ENCODE measurements at places on chromosomes 11 and 22. TPM values are rescaled to one million over a fixed set of nuclear protein-coding genes. Genes with fewer than 3 reads are reported as not detected.

OR10V1 gene
- not detected for total RNA-seq

PHOX2A gene
- not detected for total RNA-seq

SEPTIN5 gene
- 0.38 TPM for total RNA-seq

TRPT1 gene
- 28.3 TPM for total RNA-seq

ISX gene
- total RNA-seq: not detected

ANKK1 gene
- 0.57 TPM for total RNA-seq

CD6 gene
- 233 TPM for total RNA-seq

LARGE2 gene
- total RNA-seq: 3.2 TPM

RTN4R gene
- 2.7 TPM for total RNA-seq

ZNF280B gene
- 3.0 TPM for total RNA-seq

VSIG10L2 gene
- total RNA-seq: not detected

HEPHL1 gene
- total RNA-seq: not detected

SPINDOC gene
- 38.7 TPM for total RNA-seq

DNA sequence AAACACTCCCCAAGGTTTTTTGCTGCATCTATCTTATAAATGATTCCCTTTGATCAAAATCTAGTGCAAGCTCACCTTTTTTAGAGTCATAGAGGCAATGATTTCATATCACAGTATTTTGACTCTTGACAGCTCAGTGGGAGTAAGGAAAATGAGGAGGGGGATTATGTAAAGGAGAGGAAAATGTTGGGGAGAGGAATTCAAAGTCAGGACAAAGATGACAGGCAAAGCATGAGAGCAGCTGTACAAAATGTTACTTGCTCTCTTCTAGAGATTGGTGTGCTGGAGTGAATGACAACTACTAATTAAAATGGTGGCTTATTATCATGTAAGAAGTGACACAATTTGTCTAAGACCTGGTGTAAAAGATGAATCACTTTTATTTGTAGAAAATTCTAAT lies 644.6 kb upstream of the CHORDC1 start:
- DNase-seq: no peak

- DNase-seq: no peak
Observed at GRCh38 chr11:118521892-118522311, 5.4 kb upstream of the TTC36 start.

DNA sequence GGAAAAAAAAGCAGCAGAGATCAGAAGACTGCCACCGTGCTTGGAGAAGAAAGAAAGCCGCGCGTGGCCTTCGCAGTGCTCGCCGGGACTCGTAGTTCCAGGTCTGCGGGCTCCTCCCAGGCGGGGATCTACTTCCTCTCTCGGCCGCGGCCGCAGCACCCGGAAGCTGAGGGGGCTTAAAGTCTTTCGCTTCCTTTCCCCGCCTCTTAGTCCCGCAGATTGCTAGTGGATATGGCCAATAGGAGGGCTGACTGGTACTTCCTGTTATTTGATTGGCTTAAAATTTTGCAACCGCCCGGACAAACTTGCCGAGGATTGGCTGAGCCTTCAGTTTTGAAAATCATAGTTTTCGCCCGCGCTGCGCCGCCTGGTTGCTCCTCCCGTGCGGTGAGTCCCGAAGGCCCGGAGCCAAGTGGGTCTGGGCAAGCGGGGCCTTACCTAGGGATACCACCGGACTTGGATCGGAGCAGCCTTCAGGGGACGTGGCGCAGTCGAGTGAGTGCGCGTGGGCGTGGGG lies at the start of gene INCENP:
INCENP (plus strand) TSS at position 343 of the 517 bp plus-strand sequence. CDS start 4,151 bp downstream, outside the sequence.
- DNase-seq: peak; percentile 97

GRCh38 chr22:38569181-38569971 lies 607 bp downstream of the DMC1 start:
- DNase-seq: no peak

GRCh38 chr11:117097389-117098268 lies 599 bp downstream of the SIK3 start:
- DNase-seq: peak; percentile 38

GRCh38 chr22:26023104-26023775 lies 146.0 kb upstream of the SEZ6L start:
- no peak for DNase-seq

- no peak for DNase-seq
Observed at GRCh38 chr11:86574493-86575207, 97.8 kb downstream of the ME3 start.

DNA sequence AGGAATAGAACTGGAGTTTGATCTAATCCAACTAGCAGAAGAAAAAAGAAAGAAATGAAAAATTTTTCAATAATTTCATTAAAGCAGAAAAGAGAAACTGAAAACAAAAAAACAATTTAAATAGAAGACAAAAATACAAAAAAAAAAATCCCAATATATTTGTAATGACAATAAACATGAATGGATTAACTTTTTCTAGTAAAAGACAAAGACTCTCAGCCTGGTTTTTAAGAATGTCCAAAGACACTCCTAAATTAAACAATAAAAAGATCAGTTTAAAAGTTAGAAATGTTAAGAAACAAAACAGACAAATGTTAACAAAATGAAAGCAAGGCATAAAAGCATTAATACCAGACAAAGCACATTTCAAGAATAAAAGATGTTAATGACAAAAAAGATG lies 50.3 kb upstream of the ME3 start:
- DNase-seq: no peak

- no peak for DNase-seq
Observed at GRCh38 chr22:24685531-24686190, 82.7 kb downstream of the GGT1 start.

DNA sequence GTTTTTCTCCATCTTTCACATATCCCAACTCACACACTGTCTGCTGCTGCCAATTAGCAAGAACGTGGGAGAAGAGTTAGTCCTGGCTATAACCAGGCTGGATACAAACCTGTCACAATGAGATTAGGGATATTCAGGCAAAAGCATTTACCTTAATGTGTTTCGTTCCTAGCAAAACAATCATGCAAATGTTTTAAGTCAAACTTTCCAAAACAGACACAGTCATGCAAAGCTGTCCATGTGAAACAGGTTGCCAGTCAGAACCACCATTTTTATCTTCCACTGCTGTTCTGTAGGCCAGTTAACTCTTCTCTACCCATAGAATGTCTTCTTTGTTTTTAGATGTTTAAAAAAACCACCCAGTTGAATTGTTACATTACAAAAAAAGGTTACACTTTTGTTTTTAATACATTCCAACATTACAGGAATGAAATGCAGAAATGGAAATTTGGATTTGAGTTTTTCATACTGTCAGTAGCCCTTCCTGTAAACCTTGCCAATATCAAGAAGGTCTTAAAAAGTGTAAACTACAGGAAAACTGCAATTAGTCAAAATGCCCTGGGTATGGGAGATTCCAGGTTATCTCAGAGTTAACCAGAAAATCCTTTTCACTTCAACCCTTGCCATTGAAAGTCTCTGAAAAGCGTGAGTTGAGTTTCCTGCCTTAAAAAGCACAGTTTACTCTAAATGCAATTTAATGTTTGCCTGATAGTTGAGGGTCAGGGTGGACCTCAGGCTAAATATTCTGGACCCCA lies 34.2 kb upstream of the LDLRAD3 start:
- DNase-seq: no peak

DNA sequence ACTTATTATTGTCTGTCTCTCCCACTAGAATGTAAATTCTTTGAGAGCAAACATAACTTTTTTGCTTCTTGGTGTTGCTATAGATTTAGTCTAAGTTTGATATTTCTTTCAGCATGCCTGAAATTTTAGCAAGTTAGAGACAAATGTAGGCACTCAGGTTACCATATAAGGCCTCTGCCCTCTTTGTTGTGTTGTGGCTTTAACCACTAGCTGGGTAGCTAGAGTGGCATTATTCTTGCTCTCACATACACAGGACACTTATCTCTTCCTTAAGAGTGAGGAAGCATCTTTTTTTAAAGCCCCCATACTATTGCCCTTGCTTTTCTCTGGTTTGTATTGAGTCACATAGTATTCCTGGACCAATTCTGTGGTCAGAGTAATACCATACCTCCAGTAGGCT lies 11.2 kb downstream of the ZBED5 start:
- DNase-seq: no peak

DNA sequence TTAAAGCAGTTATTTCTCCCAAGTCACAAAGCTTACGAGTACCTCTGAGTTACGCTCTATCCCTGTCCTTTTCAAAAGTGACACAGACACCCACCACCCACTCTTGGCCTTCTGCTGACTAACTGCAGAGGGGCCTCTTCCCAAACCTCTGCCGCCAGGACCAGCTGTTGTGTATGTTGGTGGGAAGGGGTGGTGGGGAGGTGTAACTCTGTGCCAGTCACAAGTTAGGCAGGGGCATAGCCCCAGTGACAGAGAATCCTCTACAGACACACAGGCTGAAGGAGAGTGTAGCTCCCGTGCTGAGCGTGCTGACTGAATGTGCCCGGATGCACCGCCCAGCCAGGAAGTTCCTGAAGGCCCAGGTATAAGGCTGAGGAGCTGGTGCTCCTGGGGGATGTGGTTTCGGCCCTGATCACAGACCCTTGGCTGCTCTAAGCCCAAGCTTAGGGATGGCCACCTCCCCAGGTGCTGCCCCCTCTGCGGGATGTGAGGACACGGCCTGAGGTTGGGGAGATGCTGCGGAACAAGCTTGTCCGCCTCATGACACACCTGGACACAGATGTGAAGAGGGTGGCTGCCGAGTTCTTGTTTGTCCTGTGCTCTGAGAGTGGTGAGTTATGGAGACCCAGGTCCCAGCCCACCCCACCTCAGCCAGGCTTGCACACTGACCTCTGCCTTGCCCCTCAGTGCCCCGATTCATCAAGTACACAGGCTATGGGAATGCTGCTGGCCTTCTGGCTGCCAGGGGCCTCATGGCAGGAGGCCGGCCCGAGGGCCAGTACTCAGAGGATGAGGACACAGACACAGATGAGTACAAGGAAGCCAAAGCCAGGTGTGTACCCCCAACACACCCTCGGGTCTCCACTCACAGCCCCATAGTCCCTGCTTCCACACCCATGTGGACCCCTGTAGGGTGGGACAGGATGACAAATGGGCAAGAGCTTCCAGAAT lies 4.9 kb downstream of the RIC8A start:
- no peak for DNase-seq

- DNase-seq: no peak
Observed at GRCh38 chr11:78504708-78505107, 70.0 kb downstream of the NARS2 start.

- DNase-seq: no peak
Observed at GRCh38 chr11:95703049-95703448, 86.5 kb downstream of the FAM76B start.

DNA sequence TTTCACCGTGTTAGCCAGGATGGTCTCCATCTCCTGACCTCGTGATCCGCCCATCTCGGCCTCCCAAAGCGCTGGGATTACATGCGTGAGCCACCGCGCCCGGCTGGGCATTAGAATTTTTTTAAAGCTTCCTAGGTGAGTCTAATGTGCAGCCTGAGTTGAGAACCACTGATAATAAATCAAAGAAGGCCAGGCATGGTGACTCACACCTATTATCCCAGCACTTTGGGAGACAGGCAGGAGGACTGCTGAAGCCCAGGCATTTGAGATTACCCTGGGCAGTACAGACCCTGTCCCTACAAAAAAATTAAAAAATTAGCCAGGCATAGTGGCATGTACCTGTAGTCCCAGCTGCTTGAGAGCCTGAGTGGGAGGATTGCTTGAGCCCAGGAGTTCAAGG lies 13.7 kb downstream of the MEI1 start:
- no peak for DNase-seq

DNA sequence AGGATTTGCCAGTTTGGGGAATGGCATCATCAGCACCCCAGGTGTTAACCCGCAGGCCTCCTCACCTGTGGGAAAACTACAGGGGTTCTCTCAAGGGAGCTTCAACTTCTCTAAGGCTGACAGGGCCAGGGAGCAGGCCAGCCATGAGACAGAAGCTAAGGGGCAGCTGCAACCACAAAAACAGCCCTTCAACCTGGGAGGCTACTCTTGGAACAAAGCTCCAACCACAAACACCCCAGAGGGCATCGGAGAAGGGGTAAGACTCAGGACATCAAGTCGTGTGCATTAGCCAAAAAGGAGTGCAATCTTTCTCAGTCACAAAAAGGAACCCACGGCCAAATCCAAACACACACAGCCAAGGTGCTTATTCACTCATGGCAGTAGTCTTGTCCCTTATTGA lies 103.0 kb downstream of the PLEKHA7 start:
- no peak for DNase-seq

DNA sequence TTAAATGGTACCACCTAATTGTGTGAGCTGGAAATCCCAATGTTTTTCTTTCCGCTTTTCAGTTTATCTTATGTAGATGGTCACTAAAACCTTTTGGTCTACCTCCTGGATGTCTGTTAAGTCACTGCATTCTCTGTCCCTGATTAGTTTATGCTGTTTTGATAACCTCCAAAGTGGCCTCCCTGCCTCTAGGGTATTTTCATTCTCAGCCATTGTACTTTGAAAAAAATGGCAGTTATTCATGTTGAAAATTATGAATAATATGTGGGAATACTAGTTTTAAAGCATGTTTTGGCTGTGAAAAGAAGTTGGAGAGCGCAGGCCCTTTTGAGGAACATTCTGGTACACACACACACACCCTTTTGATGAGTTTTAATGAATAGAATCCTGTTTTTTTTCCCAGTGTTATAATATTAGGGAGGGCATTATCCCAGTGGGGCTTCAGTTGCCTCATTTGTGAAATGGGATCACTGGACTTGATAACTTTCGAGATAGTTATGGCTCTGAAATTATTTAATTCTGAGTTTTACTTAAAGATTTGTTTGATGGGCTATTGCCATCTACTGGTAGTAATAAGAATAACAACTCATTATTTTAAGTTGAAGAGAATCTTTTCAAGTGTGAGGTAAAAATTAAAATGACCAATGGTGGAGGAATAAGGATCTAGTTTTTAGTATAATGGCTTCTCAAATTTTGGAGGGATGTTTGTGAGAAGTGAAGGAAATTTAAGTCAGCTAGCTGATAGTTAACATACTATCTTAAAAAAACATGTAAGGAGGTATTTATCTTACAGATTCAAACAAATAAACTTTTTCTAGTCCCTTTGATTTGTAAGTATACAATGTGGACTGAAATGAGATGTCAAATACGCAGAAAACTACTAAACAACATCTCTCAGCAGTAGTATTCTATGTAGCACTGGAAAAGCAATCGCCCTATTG lies 3.9 kb downstream of the FDX1 start:
- no peak for DNase-seq

GRCh38 chr11:37504921-37505320 lies 906.9 kb upstream of the RAG2 start:
- no peak for DNase-seq

DNA sequence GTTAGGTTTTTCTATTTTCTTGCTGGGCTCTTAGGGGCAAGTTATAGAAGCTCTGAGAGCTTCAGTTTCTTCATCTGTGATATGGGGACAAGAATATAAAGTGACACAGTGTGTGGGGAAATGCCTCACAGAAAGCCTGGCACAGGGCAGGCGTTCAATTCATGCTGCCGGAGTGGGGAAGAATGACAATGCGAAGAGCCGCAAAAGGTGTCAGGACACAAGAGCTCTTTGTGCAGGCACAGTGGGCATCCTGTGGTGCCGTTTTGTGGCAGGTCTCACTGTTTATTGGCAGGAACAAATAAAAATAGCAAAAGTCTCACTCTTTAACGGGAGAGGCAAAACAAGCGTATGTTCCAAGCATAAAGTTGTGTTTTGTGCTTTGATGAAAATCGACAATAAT lies 112.1 kb downstream of the TIMP3 start:
- DNase-seq: no peak

DNA sequence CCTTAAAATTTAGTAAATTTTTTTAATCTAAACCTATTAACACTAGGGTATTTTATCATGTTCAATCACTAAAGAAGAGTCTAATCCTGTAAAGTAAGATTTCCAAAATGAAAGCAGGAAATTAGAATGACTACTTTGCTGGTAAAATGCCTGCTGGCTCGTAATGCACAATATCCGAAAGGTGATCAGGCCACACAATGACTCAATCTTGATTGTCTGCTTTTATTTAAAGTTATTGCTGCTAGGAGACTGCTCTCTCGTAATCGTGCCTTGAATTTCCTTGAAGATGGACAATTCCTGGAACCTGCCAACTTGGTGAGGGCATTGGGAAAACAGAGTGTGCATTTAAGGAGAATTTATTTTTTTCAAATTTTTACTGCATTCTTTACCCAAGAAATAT lies 1786.5 kb upstream of the RAG2 start:
- no peak for DNase-seq

Measured in CD8-positive, alpha-beta memory T cell (primary cell).